ENCODE measurements at places on chromosomes 3 and 15.

- DNase-seq = no peak
Measured at GRCh38 chr3:115361806-115362205, 214.7 kb upstream of the ZBTB20 start.

DNA sequence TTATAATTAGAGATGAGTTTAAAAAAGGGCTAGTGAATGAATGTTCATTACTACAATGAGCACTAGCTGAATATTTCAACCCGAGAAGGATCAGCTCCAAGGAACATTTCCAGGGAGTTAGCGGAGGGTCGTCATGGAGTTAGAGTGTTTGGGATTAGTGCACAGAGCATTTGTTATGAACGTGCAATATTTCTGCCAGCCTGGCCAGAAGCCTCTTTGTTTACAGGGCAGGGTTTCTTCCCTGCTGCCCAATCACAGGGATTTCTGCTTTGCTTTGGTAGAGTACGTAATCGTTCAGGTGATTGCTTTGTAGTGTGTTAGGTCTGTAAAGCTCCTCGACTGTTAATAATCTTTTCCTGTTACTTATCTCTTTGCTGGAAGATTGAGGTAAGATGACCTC, 5.9 kb downstream of the CGNL1 start:
- no peak for DNase-seq

DNA sequence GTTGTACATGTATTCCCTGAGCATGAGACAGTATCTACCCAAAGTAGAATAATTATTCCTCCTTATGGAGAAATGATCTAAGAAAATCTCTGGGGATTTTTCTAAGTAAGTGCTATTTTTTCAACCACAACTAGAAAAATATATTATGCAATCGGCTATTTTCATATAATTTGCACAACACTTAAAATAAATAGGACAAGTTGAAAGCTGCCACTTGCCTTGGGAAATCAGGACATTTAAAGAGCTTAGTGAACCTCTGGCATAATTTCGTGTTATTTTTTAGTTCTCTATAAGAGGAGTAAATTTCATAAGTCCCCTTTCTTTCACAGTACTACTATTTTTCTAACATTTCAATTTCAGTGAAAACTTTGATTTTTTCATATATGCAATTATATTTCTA, 672.1 kb downstream of the OTOL1 start:
- no peak for DNase-seq

DNA sequence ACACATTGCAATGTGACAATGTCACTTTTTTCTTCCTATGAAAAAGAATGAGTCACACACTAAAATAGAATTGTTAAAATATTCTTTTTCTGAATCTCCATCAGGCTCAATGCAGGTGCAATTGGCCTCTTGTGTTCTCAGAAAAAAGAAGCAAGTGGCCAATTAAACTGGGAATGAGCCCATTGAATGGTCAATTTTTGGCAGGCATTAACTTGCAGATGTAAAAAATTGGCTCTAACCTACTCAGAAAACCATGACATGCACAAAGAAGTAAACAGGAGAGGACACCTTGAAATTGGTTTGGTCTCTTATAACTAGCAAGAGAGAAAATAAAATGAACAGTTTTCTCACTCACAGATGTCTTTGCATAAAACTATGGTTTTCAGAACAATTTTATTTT, 820.8 kb downstream of the TBL1XR1 start:
- no peak for DNase-seq

DNA sequence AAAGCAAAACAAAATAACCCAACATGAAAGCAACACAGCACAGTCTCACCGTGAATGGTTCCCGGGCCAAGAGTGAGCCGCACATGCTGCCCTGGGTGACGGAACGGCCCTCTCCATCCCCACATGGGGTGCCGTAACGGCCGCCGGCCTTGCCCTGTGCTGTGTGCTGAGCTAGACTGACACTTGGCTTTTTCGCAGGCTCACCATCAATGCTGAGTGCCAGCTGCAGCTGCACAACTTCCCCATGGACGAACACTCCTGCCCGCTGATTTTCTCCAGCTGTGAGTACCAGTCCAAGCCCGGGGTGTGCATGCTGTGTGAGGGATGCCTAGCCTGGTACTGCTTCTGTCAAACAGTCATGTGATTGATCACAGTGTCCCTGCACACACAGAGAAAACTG, 357.6 kb downstream of the GABRG3 start:
- no peak for DNase-seq

- DNase-seq = peak; percentile 9
Measured at GRCh38 chr3:31102196-31102879, 207.9 kb upstream of the GADL1 start.

- DNase-seq = no peak
Measured at GRCh38 chr15:79629687-79630086, 197.6 kb downstream of the MINAR1 start.

- no peak for DNase-seq
Measured at GRCh38 chr3:53824795-53825194, 21.4 kb downstream of the CHDH start.

GRCh38 chr3:110677506-110677905, 394.1 kb upstream of the NECTIN3 start:
- no peak for DNase-seq

DNA sequence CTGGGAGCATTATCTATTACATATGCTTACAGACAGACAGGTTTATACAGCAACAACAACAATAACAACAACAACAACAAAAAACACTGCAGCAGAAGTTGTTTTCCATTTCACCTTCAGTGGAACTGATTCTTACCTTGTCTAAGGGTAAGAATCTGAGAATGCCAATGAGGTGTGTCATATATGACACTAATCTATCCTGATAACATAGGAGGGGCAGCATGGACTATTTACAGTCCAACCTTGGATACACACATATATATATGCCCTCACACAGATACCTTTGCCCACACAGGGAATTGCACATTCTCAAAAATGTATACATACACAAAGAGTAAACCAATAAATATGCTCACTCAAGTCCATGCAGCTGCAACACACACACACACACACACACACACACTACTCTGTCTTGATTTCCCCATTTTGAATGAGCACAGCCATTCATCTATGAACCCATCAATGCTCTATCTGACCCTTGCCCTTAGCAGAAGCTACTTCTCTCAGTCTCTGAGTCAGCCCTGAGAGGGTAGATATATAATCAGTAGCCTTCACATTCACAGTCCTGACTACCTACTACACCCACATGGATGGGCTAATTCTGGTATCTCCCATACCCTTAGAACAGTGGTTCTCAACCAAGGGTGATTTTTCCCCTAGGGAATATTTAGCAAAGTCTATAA, 9.7 kb upstream of the TRANK1 start:
- no peak for DNase-seq

GRCh38 chr3:36480911-36481648, 100.8 kb downstream of the STAC start:
- no peak for DNase-seq

DNA sequence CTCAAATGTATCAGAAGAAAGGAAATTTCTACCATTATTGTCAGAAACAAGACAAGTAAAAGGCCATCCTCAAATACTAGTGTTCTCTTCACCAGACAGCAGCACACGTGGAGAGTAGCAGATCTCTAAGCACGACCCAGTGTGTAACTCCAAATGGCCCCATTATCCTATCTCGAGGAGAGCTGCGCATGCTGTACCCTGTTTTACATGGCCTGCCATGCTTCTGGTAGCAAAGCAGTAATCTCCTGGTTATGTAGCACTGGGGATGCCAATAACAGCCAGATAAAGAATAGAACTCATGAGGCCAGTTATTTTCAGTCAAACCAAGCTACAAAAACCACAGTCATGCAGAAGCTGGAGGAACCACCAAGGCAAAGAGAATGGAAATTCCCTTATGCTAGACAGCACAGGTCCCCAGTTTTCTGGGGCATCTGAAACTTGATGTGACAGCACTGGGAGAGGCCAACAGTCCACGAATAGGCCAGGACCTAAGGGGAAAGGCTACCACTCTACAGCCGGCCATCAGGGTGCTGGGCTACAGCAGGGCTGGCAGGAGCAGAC, 73.0 kb downstream of the LIPC start:
- DNase-seq = no peak

DNA sequence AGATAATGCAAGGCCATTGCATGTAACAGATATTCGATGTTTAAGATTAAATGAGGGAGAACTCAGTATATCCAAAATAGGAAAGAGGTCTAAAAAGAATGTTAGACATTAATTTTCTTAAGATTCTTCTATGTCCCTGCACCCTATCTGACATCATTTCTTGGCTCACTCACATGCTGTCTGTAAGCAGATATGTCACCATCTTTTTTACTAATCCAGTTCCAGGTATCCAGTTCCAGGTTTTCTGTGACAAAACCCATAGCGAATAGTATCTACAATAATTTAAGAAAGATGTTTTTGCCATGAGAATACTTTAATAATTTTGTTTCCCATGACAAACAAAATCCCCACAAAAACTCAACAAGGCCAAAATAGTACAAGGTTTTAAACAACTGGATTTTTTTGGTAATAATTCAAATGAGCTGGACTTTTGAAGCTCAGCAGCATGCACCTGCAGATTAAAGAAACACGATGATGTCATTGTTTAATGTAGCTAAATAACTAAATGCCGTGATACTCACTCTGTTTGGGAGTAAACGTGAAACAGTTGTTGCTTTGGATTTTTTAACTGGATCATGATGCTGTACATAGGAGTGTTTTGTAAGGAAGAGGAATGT, 867.6 kb downstream of the EPHA3 start:
- no peak for DNase-seq

- no peak for DNase-seq
Measured at GRCh38 chr15:62962101-62962995, 80.2 kb upstream of the TPM1 start.

DNA sequence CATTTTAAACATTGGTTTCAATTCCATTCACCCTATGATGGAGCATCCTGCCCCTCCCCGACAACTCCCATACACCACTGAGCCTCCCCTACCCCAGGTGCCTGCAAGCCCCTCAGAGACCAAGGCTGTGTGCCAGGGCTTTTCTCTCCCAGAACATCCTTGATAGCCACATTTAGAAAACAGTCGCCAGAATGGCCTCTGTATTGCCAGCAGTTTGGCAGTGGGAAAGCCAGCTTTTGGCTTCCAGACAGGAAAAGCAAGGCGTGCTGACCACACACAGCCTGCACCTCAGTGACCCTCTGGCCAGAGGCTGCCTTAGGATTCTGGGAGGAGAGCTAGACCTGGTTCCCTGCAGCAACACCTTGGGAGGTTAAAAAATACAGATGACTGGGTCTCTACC, 18.2 kb upstream of the HRH1 start:
- DNase-seq = no peak

All from activated CD8-positive, alpha-beta T cell treated with anti-CD3 and anti-CD28 coated beads for 36 hours (primary cell).